Esophagus muscularis mucosa (tissue), 4 donors: ENCODE measurements at places on chromosomes 4 and X. TPM values are rescaled to one million over a fixed set of nuclear protein-coding genes. Genes with fewer than 3 reads are reported as not detected.

AFP gene
- total RNA-seq: not detected

PASD1 gene
- total RNA-seq: not detected

POF1B gene
- 0.23 TPM for total RNA-seq

TBX22 gene
- total RNA-seq: not detected

STEEP1 gene
- total RNA-seq: 24.7 TPM

MAGEC3 gene
- total RNA-seq: not detected

GRCh38 chr4:3361406-3361805 is 68.6 kb downstream of the RGS12 start:
- no peak overlapping the region for H3K27ac ChIP-seq
- H3K4me1 ChIP-seq: no peaks in the 10 kb centered on the region
- no peak for DNase-seq
- no peaks in the 10 kb centered on the region for H3K36me3 ChIP-seq
- H3K27me3 ChIP-seq: no peaks in the 10 kb centered on the region
- H3K4me3 ChIP-seq: no peak overlapping the region

DNA sequence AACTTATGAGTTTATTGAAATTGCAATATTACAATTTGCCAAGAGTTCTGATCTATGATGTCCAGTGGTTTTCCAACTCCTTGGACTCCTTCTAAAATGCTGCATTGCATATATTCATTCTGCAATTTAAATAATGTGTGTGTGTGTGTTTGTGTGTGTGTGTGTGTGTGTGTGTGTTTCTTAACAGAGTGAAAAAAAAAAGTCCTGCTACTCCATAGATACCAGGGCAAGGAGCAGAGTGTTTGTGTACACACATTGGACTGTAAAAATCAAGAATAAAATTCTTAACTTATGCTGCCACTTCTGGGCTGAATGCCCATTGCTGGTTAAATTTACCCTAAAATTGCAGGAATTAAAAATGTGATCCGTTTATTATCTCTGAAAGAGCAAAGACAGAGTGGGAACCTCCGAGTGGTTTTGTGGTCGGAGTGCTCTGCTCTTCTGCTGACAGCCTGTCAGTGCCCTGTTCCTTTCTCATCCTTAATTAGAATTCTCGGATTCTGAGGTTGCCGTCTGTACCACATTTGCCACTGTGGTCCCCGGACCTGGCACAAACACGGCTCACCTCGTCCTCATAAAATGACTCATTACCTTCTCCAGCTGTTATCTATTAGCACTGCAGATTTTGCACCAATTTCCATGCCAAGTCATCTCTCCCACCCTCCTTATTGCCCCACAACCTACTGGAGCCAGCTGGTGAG is 355.5 kb downstream of the KCNIP4 start:
- no peak for DNase-seq
- H3K27me3 ChIP-seq: no peaks in the 10 kb centered on the region
- no peak overlapping the region for H3K27ac ChIP-seq
- no peak overlapping the region for H3K4me3 ChIP-seq
- no peaks in the 10 kb centered on the region for H3K4me1 ChIP-seq

GRCh38 chr4:184836613-184837012 is 10.8 kb upstream of the ACSL1 start:
- H3K4me1 ChIP-seq: no peaks in the 10 kb centered on the region
- H3K4me3 ChIP-seq: no peak overlapping the region
- no peak overlapping the region for H3K27ac ChIP-seq
- no peaks in the 10 kb centered on the region for H3K36me3 ChIP-seq
- no peaks in the 10 kb centered on the region for H3K27me3 ChIP-seq

DNA sequence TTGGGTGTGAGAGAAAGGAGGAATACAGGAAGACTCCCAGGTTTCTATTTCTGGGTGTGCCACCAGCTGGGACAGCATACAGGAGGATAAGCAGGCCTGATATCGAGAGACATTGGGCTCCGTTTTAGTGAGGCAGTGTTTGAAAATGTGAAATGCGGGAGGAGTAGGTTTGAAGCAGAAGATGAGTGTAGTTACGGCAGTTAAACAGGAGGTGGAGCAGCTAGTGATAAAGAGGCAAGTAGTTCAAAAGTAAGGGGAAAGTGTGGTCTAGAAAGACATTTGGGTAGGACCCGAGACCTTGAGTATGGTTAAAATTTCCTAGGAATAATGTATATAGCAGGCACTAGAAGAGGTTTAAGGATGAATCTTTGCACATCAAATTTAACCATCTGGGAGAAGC is 42.4 kb downstream of the DCUN1D4 start:
- DNase-seq: no peak
- no peaks in the 10 kb centered on the region for H3K36me3 ChIP-seq
- H3K27ac ChIP-seq: no peak overlapping the region
- H3K4me3 ChIP-seq: no peak overlapping the region

- peak; percentile 68 for DNase-seq
- no peaks in the 10 kb centered on the region for H3K27me3 ChIP-seq
- no peak overlapping the region for H3K27ac ChIP-seq
- H3K4me3 ChIP-seq: no peak overlapping the region
- peaks cover 18% of the 10 kb centered on the region for H3K4me1 ChIP-seq
These were observed 196.5 kb downstream of the SMIM20 start for GRCh38 chr4:26110493-26110892.

DNA sequence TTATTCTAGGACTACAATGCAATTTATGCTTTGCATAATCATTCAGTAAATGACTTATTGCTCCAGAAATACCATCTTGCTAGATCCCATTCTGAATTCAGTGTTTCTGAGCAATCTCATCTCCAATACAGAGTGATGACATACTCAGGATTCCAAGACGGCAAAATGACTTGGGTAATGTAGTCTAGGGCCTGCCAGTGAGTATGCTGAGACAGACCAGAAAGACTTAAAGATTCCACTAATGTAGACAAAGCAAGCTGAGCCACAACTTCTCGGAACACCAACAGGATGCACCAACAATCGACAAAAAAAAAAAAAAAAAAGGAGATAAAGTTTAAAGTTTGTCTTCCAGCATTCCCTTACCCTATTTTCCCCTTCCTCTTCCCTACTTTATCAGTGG is 919 bp upstream of the SEC24B start:
- peak overlapping the region; percentile 91 for H3K4me3 ChIP-seq
- H3K36me3 ChIP-seq: no peaks in the 10 kb centered on the region
- no peaks in the 10 kb centered on the region for H3K27me3 ChIP-seq
- H3K4me1 ChIP-seq: peaks cover 46% of the 10 kb centered on the region
- DNase-seq: no peak

GRCh38 chr4:68447201-68447600 is at the start of gene TMPRSS11E:
TSS of gene TMPRSS11E (plus strand) at chr4:68447463. CDS start at chr4:68447513, 50 bp downstream.
- no peaks in the 10 kb centered on the region for H3K4me1 ChIP-seq
- no peaks in the 10 kb centered on the region for H3K27me3 ChIP-seq
- no peak within 1 kb of the TSS for H3K4me3 ChIP-seq
- no peaks in the 10 kb centered on the region for H3K36me3 ChIP-seq
- H3K27ac ChIP-seq: no peak within 1 kb of the TSS

DNA sequence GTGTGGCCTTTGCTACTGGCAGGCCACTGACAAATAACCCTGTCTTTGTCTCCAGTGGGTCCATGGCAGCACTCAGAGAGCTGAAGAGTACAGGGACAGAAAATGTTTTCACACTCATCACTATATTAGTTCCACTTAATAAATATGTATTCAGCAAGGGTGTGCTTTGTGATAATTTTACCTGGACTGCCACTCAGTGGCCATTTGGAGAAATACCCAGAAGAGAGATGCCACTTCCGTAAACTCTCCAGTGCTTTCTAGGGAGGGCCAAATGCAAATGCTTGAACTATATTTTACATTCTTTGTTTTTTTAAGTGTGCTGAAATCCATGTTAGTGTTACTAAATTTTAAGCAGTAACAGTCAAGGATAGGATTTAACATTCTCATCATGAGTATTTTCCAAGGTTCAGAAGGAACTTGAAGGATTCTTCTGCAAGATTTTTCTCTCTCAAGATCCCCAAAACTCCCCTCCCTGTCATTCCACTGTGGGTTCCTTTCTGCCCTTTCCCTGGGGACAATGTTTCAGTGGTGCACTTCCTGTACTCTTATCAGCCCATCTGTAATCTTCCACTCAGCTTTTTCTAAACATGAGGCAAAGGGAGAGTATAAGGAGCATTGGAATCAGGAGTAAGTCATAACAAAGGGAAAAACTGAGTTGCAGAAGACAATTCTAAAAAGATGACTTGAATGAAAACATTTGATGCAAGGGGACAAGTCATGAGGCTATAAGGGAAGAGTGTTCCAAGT is 46.0 kb downstream of the TFDP3 start:
- no peak overlapping the region for H3K27ac ChIP-seq
- DNase-seq: no peak
- no peaks in the 10 kb centered on the region for H3K36me3 ChIP-seq
- H3K27me3 ChIP-seq: no peaks in the 10 kb centered on the region
- no peaks in the 10 kb centered on the region for H3K4me1 ChIP-seq
